ENCODE measurements at places on chromosomes 3 and 15. TPM values are rescaled to one million over a fixed set of nuclear protein-coding genes. Genes with fewer than 3 reads are reported as not detected.

DNA sequence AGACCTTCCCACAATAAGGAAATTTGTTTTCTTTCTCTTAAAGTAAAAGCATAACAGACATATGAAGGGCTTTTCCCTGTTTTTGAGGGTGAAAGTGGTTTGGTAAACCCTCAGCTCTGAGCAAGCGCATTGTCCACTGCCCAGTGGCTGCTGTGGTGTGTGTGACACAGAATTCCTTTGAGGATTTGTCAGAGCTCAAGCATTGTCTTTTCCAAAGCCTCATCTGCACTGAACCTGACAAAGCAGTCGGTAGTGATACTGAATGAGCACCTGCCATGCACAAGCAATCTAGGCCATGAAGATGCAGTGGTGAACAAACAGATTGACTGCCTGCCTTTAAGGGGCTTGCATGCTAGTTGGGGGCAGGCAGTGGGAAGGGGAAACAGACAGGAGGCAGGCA, 128.3 kb downstream of the PLCL2 start:
- no peak for DNase-seq

DNA sequence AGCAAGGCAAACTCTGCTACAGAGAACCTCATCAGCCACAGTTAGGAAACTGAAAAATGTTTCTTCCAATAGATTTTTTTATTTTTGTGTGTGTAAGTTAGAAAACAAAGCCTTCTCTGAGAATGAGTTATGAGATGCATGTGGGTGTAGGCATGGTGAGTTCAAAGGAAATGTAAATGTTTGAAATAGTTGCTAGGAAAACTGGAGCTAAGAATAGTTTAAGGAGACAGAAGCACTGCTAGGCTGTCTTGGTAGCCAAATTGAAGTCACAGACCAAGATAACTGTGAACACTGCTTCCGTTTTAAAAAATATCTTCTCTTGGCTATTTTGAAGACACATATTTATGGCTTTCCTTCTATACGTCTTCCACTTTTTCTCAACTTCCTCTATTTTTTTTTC, 1501.2 kb upstream of the CADM2 start:
- DNase-seq = no peak

GRCh38 chr3:48412375-48413001, 17.4 kb downstream of the PLXNB1 start:
- DNase-seq = no peak

- no peak for DNase-seq
Measured at GRCh38 chr3:142095841-142096240, 53.5 kb downstream of the TFDP2 start.

GRCh38 chr3:61233746-61234145, 17.5 kb downstream of the FHIT start:
- no peak for DNase-seq

DNA sequence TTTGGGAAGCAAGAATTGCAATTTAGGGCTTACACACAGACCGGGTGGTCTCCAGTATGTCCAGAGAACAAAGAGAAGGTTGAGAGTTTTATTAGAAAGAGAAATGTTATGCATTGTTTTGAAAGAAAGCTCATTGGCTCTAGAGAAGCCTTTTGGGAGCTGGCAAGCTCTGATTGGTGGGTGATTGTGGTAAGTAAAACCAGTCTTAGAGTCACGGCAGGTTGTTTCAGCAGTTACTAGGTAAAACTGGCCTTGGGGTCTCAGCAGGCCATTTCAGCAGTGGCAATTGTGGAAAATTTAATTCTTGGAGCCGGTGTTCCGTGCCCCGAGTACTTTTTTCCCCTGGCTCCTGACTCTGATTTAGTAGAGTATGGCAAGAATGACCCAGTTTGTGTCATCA, 78.1 kb downstream of the MRPL46 start:
- DNase-seq = no peak

- DNase-seq = no peak
Measured at GRCh38 chr3:138705675-138706074, 97.1 kb downstream of the FAIM start.

GRCh38 chr3:54270816-54271526, 148.6 kb downstream of the CACNA2D3 start:
- no peak for DNase-seq

DNA sequence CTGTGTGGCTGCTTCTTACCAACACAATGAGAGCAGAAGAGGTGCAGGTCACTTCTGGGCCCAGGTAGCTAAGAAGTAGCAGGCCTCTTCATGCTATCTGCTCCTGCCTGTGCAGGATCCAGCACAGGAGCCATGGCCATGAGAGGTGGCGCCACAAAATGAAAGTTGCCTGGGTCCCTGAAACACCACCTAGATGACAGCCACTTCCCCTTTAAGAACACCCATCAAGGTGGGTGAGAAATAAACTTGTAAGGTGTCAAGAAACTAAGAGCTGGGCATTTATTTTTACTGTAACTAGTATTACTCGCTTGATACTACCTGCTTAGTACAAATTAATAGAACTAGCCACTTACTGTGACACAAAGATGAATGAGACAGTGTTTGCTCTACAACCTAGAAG, 484.6 kb upstream of the TBL1XR1 start:
- DNase-seq = no peak

DNA sequence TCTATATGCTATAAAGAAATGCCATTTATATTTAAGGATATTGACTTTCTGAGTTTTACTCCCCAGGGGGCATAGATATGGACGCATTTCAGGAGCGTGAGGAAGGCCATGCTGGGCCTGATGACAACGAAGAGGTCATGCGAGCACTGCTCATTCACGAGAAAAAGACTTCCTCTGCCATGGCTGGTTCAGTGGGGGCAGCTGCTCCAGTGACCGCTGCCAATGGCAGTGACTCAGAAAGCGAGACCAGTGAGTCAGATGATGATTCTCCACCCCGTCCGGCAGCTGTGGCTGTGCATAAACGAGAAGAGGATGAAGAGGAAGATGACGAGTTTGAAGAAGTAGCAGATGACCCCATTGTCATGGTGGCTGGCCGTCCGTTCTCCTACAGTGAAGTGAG, 38.4 kb downstream of the GTF2E1 start:
- no peak for DNase-seq

DNA sequence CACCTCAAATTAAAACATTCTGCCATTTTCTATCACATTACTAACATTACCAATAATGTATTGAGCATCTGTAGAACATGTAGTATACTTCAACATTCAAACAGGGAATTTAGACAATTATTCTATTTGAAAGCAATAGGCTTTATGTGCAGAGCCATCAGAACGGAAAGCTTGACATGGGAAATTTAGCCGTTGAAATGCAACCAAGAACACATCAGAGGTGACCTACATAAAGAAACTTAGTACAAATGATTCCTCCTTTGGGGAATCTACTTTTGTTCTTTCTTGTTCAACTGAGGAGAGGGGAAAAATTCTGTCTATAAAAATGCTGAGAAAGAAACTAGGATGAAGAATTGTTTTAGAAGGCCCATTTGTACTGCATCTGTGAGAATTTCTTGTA, 38.6 kb upstream of the RBMS3 start:
- DNase-seq = no peak

GRCh38 chr3:120678331-120678947, 3.6 kb downstream of the HGD start:
- DNase-seq = no peak

GRCh38 chr3:144011251-144011799, 39.7 kb downstream of the DIPK2A start:
- DNase-seq = no peak

- DNase-seq = no peak
Measured at GRCh38 chr3:37953707-37954394, 36.7 kb upstream of the VILL start.

GRCh38 chr3:147390589-147391569, 15.5 kb downstream of the ZIC4 start:
- DNase-seq = no peak

DNA sequence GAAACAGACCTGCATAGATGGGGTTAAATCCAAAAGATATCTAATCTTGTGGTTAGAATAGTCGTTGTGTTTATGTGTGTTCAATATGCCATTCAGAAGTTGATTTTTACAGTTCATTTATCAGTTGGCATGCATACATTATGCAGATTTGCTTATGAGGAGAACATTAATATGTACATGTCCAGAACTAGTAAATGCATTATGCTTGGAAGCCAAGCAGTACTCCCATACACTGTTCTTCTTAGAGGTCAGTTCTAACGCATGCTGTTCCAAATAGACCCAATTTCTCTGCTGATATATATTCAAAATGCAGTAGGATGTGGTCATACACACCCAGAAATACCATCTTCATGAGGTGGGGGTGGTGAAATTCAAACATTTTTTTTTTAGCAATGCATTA, 956 bp downstream of the FGF12 start:
- no peak for DNase-seq

DNA sequence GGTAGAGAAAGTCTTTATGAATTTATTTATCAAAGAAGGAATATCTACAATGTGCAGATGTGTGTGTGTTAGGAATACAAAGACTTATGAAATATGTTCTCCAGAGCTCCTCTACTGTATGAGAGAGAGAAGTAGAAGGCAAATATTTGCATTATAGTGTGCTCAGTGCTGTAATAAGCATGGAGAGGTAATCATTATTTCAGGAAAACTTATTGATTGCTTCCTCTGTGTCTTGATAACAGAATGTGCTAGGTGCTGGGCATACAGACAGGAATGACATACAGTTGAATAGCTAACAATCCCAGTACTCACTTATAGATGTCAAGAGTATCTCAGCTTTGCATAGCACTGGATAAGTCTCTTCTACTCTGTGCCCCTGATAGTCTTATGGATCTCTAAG, 30.2 kb downstream of the ATG7 start:
- DNase-seq = no peak

DNA sequence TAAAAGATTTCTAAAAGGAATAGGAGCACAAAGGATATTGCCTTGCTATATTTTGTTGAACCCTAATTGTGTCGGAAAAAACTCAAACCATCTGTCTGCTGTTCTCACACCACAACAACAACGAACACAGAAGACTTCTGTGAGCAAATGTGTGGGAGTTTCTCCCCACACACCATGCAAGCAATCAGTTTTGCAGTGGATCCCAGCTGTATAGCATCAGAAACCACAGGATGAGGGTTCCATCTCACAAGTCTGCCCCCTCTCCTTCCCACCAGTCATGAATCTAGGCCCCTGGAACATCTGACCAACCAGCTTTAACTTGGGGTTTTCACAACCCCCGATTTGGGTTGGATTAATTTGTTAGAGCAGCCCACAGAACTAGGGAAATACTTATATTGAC, 91.3 kb upstream of the SLC4A7 start:
- DNase-seq = no peak

- no peak for DNase-seq
Measured at GRCh38 chr3:126517291-126517951, at the start of gene UROC1. UROC1 (minus strand) TSS chr3:126517773; CDS start chr3:126517719, 54 bp downstream.

DNA sequence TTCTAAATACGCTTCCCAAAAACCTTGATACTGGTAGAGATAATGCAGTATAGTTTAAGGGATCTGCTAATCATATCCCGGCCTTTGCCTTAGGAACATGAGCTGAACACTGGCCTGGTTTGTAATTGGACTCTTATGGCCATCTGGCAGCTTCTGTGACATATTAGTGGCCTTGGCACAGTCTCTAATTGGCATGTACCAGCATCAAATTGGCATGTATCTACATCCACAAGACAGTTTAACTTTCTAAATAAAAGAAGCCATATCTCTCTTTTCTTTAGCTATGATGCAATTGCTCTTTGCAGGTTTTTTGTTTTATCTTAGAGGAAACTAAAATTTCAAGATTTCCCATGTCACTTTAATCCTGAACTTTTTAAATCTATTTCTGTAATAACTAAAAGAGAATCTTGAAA, 44.6 kb upstream of the FILIP1L start:
- no peak for DNase-seq

DNA sequence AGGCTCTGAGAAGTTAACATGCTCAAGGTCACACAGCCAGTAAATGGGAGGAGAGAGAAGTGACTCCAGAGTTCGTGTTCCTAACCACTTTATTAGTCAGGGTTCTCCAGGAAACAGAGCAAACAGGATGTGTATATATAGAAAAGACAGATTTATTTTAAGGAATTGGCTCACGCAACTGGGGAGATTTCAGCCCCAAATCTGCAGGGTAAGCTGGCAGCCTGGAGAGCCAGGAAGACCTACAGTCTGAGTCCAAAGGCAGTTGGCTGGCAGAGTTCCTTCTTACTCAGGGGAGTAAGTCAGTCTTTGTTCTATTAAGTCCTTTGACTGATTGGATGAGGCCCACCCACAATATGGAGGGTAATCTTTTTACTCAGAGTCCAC, 118.2 kb upstream of the PROK2 start:
- no peak for DNase-seq

- no peak for DNase-seq
Measured at GRCh38 chr3:184512621-184513020, 49.0 kb upstream of the EPHB3 start.

- no peak for DNase-seq
Measured at GRCh38 chr15:26698555-26698954, 74.3 kb downstream of the GABRB3 start.

- DNase-seq = no peak
Measured at GRCh38 chr3:29746163-29746760, 465.4 kb downstream of the RBMS3 start.

- no peak for DNase-seq
Measured at GRCh38 chr15:90596943-90597342, 67.2 kb downstream of the CRTC3 start.

DNA sequence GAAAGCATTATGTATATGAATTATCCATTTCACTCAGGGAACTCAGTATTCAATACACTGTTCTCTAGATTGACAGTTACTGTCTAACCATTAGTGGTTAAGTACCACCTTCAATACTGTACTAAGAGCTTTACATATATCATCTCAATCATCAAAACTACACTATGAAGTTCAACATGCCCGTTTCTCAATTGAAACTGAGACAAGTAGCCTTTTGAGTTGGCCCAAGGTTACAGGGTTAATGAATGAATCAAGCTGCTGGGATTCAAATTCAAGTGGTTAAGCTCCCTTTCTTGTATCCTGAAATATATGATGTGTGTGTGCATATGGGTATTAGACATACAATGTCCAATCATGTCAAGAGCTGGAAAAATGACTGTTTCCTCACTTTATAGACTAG, 5.8 kb downstream of the TASOR start:
- no peak for DNase-seq

DNA sequence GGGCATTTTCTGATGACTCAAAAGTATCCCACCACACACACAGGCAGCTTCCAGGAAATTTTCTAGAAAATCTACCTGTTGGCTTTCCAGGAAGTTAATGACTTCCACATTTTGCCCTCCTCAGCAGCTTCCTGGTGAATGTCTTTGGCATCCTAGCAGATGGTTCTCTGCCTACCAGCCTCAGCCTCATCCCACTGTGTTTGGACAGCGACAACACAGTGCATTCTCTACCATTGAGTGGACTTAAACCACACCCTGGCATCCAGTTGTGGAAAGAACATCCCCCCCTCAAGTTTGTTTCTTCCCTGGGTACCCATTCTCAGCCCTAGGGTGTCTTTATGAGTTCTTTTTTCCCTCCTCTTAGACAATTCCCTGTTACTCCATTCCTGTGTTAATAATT, 50.8 kb upstream of the GADL1 start:
- no peak for DNase-seq

Gene EXD1
- not detected for total RNA-seq

Gene FBXW12
- not detected for total RNA-seq

Gene TRPM1
- not detected for total RNA-seq

Gene TIMP4
- total RNA-seq = not detected

Gene DNAH1
- 45.5 TPM for total RNA-seq

Gene ECE2
- not detected for total RNA-seq

Gene GP9
- not detected for total RNA-seq

Gene SLC51B
- not detected for total RNA-seq

Gene LHFPL4
- total RNA-seq = not detected

Gene RAB6B
- 1.1 TPM for total RNA-seq

Gene CD86
- total RNA-seq = not detected

Gene CAPN3
- 6.4 TPM for total RNA-seq
